Heart right ventricle (tissue), 16 donors: ENCODE measurements at places on chromosomes 2 and 18. TPM values are rescaled to one million over a fixed set of nuclear protein-coding genes. Genes with fewer than 3 reads are reported as not detected.

GRCh38 chr2:86584151-86584913 is 21.1 kb upstream of the CHMP3 start:
- peaks cover 10% of the 10 kb centered on the region for H3K4me1 ChIP-seq
- no peak overlapping the region for H3K4me3 ChIP-seq
- no peaks in the 10 kb centered on the region for H3K27me3 ChIP-seq
- DNase-seq, result no peak

DNA sequence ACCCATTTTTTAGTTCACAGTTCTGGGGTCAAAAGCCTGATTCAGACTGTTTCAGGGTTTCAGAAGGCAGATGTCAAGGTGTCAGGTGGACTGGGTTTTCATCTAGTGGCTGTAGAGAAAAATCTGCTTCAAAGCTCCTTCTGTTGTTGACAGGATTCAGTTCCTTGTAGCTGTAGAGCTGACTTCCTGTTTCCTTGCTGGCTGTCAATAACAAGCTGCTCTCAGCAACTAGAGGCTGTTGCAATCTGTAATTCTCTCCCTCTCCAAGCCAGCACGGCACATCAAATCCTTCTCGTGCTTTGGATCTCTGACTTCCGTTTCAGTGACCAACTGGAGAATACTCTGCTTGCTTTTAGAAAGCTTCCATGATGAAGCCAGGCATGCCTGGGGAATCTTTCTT is 179.4 kb downstream of the DOK6 start:
- H3K27ac ChIP-seq, result no peak overlapping the region
- no peaks in the 10 kb centered on the region for H3K27me3 ChIP-seq
- no peak overlapping the region for H3K4me3 ChIP-seq
- no peak for DNase-seq
- H3K36me3 ChIP-seq, result no peaks in the 10 kb centered on the region
- H3K4me1 ChIP-seq, result no peaks in the 10 kb centered on the region

- no peak overlapping the region for H3K4me3 ChIP-seq
- no peak for DNase-seq
- no peaks in the 10 kb centered on the region for H3K27me3 ChIP-seq
- H3K36me3 ChIP-seq, result peaks cover 61% of the 10 kb centered on the region
Observed at GRCh38 chr2:71601136-71602114, 148.1 kb downstream of the DYSF start.

DNA sequence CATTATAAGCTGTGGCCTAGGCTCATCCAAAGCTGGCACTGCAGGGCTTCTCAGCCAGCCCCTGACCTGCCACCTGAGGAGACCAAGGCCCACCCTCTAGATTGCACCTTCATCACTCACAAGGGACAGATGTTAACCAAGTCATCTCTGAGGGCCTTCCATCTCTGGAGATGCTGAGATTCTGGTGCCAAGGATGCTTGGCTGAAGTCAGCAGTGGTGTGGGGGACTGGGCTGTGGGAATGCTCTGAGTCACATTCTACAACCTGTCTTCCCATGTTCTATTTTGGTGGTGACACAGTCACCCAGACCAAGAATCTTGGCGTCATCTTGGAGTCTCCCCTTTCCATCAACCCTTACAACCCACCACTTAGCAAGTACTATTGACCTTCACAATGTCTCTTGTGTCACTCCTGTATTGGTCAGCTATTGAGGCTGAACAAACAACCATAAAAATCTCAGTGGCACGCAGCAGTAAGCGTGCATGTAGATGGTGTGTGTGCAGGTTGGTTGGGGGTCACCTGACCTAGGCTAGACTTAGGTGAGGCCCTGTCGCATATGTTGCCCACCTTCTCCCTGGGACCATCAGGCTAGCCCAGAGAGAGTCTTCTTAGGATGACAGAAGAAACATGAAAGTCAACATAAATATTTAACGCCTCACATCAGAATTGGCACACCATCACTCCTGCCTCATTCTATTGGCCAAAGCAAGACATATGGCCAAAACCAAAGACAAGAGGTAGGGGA is 135.0 kb downstream of the SMAD7 start:
- H3K4me1 ChIP-seq, result peaks cover 15% of the 10 kb centered on the region

DNA sequence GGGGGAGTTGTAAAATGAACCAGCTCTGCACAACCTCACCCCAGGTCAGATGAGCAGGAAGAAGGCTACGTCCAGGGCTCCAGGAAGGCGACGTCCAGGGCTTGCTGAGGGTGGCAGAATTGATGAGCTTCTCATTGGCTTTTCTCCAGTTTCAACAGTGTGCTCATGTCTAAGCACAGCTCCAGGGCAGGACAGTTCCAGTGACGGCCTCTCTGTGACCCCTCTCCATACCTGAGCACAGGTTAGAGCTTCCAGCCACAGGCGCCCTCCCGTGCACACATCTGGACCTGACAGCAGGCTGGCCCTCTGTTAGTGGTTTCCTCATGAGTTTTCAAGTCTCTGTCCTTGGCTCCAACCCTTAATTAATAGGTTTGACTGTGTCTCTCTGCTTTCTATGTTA is 327.6 kb downstream of the ZNF516 start:
- no peak overlapping the region for H3K4me3 ChIP-seq
- H3K4me1 ChIP-seq, result no peaks in the 10 kb centered on the region
- H3K27ac ChIP-seq, result no peak overlapping the region

DNA sequence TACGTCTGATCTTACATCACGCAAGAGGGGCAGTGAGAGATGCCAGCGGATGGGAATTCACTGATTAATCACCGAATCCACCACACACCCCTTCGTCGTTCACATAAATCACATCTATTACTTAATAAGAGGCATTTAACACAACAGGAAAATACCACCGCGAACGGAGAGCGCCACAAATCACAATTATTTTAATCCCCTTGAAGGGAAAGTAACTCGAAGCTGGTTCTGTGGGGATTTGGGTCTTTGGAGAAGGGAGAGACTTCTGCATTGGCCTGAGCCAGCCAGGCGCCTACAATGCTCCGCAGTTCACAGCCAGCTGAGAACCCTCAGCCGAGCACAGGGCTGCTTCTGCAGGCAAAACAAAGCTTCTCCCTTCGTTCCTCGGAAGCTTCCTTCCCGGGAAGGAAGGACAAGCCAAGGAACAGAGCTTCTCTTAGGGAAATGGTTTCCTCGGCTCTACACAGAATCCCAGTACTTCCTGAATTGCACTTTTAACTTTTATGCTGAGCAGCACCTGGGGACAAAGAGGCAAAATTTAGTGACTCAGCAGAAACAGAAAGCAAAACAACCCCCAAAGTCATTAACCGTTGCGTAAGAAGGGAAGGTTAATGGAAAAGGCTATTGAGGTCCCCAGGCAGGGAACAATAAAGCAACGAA is at the start of gene LRP1B:
Gene LRP1B, minus strand, starts transcription at position 7 of the 660 bp plus-strand sequence. CDS start 287 bp downstream, outside the sequence.
- peaks cover 57% of the 10 kb centered on the region for H3K27me3 ChIP-seq
- no peak within 1 kb of the TSS for H3K27ac ChIP-seq
- H3K36me3 ChIP-seq, result no peaks in the 10 kb centered on the region

GRCh38 chr2:106094131-106094841 is 99.8 kb downstream of the UXS1 start:
- DNase-seq, result no peak
- H3K27me3 ChIP-seq, result no peaks in the 10 kb centered on the region
- no peaks in the 10 kb centered on the region for H3K36me3 ChIP-seq
- H3K4me1 ChIP-seq, result no peaks in the 10 kb centered on the region

GRCh38 chr18:58215011-58215410 is 171.0 kb downstream of the NEDD4L start:
- H3K36me3 ChIP-seq, result no peaks in the 10 kb centered on the region
- H3K4me3 ChIP-seq, result no peak overlapping the region
- H3K27ac ChIP-seq, result no peak overlapping the region
- peaks cover 12% of the 10 kb centered on the region for H3K4me1 ChIP-seq
- H3K27me3 ChIP-seq, result no peaks in the 10 kb centered on the region

GRCh38 chr18:49277395-49278036 is 182.9 kb downstream of the DYM start:
- no peak overlapping the region for H3K4me3 ChIP-seq

GRCh38 chr2:43006834-43007543 is 214.6 kb upstream of the HAAO start:
- H3K4me3 ChIP-seq, result no peak overlapping the region
- no peak overlapping the region for H3K27ac ChIP-seq
- DNase-seq, result no peak
- H3K36me3 ChIP-seq, result no peaks in the 10 kb centered on the region
- no peaks in the 10 kb centered on the region for H3K27me3 ChIP-seq
- H3K4me1 ChIP-seq, result no peaks in the 10 kb centered on the region

DNA sequence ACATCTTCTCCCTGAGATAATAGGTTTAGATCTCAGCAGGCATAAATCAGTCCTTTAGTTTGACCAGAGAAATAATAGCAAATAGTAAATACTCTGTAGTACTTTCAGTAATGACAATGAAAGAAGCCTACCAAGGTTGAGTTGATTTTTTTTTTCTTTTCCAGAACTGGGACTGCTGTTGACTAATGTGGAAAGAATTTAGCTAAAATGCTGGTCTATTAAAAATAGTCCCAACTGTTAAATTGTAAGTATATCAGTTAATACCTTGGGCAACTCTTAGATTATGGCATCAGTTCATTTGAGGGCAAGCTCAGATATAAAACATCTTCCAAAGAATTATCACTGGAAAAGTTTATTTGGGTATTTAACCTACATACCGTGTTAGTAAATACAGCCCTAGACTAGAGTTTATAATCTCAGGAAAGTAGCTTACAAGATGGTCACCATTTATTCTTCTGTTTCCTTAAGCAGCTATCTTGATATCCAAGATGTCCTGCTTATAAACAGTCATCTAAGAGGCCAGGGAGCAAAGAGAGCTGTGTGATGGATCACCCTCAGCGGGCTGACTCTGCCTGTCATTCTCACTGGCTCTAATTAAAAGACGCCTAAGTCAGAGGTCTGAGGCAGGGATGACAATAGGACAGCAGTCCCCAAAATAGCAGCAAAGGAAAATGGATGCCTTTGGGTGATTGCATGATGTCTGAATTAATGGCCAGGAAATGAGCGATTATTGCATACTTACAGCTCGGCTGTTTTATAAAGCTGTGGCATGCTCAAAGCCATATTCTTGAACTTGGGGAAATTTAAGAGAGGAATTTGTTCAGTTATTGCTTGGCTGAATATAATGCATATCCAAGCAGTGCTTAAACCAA is 121.3 kb downstream of the MTX2 start:
- H3K4me1 ChIP-seq, result peaks cover 30% of the 10 kb centered on the region
- no peaks in the 10 kb centered on the region for H3K27me3 ChIP-seq
- DNase-seq, result no peak
- H3K36me3 ChIP-seq, result no peaks in the 10 kb centered on the region
- no peak overlapping the region for H3K4me3 ChIP-seq
- H3K27ac ChIP-seq, result no peak overlapping the region

DNA sequence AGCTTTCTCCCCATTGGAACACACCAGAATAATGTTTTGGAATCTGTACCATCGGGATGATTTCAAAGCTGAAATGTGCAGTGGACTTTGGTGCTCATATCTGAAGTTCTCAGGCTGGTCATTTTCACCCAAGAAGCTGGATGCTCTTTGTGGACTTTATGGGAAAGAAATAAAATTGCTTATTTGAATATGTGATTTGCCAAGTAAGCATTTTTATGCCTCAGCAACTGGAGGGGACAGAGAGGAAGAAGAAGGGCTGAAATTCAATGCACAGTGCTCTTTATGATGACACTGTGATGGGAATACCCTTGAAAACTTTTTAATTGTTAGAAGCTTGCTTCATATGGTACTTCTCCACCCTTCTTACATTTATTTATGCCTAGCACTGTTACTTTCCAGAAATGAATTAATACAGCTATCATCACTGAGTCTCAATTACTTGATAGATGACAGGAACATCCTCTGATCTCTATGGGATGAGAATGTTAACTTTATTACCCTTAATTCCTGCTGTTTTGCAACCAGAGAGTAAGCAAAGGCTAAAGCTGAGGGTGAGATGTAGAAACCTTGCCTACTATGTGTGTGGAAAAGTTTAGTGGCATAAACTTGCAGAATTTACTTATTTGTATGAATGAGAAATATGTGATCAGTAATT is 23.6 kb downstream of the SETBP1 start:
- no peak for DNase-seq
- H3K4me1 ChIP-seq, result peaks cover 15% of the 10 kb centered on the region
- H3K36me3 ChIP-seq, result no peaks in the 10 kb centered on the region
- no peak overlapping the region for H3K27ac ChIP-seq

DNA sequence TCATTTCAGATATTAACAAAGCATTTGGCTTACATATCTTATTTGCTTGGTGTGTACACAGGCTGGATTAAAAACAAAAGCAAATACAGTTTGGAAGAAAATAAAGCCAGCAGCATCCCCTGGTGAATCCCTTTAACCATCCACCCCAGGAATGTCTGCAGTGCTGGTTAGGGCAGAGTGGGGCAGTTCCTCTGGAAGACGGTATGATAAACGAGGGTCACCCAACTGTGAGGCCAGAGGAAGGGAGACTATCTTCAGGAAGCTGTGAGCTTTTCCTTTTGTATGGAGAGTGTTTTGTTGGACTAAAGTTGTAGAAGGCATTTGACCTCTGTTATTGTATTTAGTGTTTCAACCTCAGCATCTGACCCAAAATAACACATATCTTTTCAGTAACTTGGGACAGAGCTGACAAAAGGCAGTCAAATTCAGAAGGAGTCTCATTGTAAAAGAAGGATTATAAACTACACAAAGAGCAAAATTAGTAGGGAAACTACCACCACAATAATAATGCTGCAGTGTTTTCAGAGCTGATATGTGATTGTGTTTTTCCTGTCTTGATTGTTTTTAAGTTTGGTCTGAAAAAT is 159.1 kb downstream of the FMNL2 start:
- no peak overlapping the region for H3K4me3 ChIP-seq
- no peaks in the 10 kb centered on the region for H3K27me3 ChIP-seq
- H3K36me3 ChIP-seq, result no peaks in the 10 kb centered on the region
- H3K27ac ChIP-seq, result peak overlapping the region; percentile 32
- H3K4me1 ChIP-seq, result peaks cover 13% of the 10 kb centered on the region

DNA sequence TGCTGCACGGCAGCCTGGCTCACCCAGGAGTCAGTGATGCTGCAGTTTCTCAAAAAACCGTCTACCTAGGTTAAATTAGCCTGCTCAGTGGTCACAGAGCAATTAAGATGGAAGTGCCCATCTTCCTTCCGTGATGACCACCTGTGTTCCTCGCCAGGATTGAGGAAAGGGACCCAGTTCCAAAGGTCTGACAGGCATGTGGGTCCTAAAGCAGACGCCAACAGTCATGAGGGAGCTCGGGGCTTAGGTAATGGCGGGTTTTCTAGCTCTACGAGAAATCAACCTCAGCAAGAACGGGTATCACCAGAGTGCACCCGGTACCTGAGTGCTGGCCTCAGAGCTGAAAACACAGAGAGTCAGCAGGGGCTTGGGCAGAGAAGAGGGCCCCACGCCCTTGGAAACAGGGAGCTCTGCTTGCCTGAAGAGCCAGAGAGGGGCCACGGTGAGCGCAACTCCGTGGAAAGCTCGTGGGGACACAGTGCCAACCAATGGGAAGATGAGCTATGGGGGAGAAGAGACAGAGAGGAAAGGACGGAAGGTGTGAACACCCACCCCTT is 34.3 kb upstream of the DNMT3A start:
- DNase-seq, result no peak
- no peaks in the 10 kb centered on the region for H3K36me3 ChIP-seq
- H3K27me3 ChIP-seq, result no peaks in the 10 kb centered on the region
- H3K4me3 ChIP-seq, result peak overlapping the region; percentile 32
- H3K4me1 ChIP-seq, result peaks cover 12% of the 10 kb centered on the region

The NXPH2 gene
- not detected for total RNA-seq

The LIMS3 gene
- total RNA-seq, result 3.1 TPM
